ENCODE measurements at places on chromosomes 1 and 21.

DNA sequence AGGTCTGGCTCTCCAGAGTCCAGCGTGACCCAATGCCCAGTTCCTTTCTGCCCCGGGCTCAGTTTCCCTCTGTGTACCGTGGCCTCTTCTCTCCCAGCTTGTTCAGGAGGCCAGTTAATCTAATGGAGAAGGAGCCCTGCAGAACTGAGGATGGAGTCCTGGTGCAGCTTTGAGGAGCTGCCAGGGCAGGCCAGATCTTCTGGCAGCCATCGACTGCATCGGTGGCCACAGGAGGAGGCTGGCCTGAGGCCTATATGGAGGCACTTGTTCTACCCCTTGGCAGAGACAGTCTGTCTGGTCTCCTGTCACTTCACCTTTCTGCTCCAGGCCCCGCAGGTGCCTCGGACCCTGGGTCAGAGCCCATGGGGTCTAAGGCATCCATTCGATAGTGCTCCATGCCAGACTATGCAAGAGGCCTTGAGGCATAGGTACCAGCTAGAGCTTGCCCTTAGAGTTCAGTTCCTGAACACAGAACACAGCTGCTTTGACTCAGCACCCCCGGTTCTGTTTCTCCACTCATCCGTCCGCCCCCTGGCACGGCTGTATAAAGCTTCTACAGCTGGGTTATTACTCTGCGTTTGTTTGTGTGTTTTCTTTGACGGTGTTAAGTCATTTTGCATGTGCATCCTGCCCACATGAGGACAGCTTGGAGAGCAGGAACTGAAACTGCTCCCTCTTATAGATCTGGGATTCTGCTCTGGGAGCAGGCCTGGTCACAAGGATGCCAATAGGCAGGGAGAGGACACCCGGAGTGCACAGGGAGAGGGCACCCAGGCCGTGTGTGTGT, 18.5 kb upstream of the LRRN2 start:
- DNase-seq = no peak

- no peak for DNase-seq
These were observed 917 bp downstream of the STX12 start for GRCh38 chr1:27773826-27774445.

DNA sequence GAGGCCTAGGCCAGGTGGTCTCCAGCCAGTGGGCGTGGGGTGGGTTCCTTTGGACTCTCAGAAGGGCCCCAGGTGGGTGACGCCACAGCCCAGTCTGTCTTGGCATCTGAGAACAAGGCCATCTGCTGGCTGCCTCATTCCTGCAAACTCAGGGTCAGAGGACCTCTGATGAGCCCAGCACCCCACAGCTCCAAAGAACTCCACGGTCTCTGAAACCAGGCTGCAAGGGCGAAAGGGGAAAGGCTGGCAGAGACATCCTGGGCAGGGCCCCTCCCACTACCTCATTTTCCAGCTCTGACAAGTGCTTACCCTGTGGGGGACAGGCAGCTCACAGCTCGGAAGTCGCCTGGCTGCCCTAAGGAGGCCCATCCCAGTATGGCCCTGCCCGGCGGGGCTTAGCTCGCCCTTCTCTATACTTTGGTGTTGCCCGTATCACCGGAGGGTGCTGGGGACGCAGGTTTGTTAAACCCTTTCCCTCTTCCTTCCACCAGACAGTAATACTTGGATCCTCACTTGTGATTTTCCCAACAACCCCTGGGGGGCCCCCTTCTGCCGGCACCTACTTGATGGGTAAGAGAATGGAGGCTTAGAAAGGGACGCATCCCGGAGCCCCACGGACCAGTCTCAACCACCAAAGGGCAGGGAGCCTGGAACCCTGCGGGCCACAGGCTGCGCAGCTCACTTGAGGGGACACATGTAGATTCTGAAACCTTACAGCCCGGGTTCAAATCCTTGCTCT, 10.9 kb upstream of the EDN2 start:
- DNase-seq = peak; percentile 39

DNA sequence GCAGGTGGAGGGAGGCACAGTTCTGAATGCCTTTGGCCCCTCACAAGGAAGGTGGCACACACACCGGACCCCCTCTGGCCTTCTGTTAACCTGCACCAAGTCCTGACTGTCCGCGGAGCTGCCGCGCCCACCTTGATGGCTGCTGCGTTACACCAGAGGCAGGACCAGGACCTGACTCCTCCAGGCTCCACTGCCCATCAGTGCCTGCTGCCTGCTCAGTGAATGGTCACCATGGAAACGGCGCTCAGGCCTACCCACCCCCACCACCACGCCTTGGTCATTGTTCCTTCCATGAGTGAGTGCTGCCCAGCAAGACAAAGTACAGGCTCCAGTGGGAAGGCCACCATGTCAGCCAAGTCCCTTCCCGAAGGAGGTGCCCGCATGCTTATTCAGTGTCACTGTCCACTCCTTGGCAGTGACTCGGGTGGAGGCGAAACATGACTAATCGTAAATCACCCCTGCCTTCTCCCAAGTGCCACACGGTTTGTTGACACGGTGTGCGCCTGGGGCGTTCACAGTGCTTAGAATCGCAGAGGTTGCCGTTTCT, 57.3 kb downstream of the SLC37A1 start:
- DNase-seq = no peak

GRCh38 chr1:44442791-44443190, 37.7 kb downstream of the RNF220 start:
- no peak for DNase-seq

DNA sequence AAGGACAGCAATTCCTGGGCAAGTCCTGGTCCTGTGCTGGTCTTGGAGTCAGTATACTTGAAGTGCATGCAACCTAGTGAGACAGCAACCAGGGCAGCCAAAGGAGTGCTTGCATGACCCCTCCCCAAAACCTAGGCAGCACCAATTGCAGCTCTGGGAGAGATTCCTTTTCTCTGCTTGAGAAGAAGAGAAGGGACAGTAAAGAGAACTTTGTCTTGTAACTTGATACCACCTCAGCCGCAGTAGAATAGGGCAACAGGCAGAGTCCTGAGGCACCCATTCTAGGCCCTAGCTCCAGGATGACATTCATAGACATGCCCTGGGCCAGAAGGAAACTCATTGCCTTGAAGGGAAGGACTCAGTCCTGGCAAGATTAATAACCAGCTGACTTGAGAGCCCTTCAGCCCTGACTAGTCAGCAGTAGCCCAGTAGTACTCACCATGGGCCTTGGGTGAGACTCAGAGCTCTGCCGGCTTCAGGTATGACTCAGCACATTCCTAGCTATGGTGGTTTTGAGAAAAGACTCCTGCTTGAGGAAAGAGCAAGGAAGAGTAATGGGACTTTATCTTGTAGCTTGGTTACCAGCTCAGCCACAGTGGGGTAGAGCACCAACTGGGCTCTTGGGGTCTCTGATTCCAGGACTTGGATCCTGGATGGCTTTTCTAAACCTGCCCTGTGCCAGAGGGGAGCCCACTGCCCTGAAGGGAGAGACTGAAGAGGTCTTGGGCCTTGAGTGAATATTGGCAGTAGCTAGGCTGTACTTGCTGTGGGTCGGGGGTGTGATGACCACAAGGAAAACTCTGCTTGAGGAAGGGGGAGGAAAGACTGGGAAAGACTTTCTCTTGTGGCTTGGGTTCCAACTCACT, 51.7 kb upstream of the ACADM start:
- no peak for DNase-seq

GRCh38 chr1:65109487-65109886, 38.5 kb upstream of the AK4 start:
- no peak for DNase-seq

GRCh38 chr1:79290927-79291474, 284.5 kb upstream of the ADGRL4 start:
- no peak for DNase-seq

DNA sequence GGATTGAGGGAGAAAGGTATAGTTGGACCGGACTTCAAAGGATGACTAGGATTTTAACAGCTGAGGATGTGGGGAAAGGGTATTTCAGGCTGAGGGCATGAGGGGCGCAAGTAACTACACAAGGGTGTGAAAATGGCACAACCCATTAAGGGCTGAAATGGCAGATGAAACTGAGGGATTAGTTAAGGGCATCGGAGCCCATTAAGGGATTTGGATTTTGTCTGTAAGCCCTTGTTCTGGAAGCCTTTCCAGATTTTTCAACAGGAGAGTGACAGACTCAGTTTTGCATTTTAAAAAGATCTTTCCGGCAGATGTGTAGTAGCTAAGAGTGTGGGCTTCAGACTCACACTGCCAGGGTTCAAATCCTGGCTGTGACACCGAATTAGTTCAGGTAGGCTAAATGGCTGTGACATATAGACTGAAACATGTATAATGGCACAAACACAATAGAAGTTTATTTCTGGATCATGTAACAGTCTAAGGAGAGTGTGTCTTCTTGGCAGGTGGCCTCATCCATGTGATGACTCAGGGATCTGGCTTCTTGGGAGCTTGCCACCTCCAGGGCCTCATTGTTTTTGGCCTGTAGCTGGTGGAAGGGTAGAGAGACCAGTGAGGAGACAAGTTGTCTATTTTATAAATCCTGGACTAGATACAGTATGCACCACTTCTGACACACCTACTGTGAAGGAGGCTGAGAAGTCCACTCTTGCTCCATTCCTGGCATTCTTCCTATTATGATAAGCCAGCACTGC, 49.6 kb downstream of the UBE2T start:
- DNase-seq = no peak

DNA sequence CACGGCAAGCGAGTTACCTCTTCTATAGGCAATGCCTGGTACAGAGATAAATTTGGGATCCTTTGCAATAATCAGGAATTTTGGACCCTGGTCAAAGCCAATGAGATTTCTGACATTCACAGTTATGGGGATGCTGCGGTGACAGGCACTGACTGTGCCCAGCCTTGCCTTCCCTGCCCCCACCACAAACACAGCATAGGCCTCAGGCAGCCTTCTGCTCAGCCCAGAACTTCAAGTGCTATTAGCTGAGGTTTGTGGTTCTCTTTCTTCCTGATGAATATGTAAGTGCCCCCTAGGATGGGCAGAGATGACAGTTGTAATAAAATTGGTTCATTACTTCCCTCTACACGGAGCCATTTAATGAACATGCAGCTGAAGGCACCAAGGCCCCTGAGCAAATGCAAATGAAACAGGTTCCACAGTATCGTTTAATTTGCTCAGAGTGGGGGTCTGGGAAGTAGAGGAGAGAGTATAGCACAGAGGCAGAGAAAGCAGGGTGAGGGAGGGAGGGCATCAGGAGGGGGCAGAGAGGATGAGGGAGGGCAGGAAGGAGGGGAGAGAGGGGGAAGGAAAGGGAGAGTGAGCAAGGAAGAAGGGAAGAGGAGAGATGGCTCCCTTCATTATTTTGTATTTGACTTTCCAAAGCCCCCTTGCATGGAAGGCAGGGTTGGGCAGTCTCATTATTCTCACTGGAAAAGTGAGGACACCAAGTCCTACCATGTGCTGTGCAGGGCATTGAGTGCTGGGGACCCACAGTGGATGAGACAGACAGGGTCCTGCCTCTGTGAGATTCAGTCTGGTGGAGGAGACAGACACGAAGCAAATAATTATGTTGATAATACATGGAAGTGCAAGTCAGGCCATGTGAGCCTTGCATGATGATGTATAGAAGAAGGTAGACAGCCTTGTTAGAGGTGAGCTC, 513.0 kb downstream of the PTPRU start:
- DNase-seq = no peak

- DNase-seq = no peak
These were observed 298.3 kb downstream of the GPATCH2 start for GRCh38 chr1:217332431-217333065.

- no peak for DNase-seq
These were observed 93.9 kb upstream of the CD34 start for GRCh38 chr1:208004851-208005250.

DNA sequence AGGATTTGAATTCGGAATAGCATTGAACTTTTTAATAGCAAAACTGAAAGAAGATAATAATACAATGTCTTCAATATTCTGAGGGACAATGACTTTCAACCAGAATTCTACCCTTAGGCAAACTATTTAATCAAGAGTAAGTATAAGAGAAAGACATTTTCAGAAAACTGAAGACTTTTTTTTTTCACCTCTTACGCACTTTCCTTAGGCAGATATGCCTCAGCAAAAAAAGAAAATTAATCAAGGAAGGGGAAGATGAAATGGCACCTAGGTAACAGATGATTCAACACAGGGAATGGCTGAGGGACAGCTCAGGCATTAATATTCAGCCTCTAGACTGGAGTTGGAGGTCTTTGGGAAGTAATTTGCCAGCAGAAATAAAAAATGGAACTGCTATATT, 184.9 kb downstream of the URB2 start:
- DNase-seq = no peak

DNA sequence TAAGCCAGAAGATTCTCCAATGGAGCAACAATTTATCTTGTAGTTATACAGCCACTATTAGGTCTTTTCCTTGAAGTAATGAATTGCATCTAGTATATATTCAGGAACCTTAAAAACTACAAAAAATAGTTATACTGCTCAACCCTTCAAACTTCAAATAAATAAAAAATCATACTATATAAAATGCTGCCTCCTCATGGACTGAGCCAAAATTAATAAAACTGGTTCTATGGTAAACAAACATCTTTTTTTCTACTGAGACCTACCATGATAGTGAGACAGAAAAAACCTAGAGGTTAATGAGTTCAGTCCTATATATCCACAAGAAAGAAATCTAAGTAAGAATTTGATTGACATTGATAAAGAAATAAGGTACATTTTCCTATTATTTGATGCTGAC, 67.7 kb downstream of the GPATCH2 start:
- DNase-seq = no peak

DNA sequence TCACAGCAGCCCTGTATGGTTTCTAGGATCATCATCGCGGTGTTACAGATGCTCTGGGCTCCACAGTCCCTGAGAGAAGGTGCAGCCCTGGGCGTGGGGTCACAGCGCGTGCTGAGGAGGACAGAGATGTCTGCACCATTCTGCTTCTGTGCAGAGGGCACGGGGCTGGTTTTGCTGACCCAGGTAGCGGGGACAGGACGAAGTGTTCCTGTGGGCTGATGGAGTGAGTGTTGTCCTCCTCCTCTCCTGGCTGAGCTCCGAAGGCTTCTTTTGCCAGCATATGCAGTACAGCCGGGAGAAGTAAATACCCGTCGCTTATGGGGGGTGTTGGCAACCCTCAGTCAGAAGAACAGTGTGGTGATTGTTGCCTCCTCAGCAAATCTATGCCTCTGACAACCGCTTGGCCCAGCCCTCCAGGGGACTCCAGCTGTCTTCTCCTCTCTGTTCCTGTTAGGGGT, 101.5 kb downstream of the DDX20 start:
- no peak for DNase-seq

- no peak for DNase-seq
These were observed 201.3 kb upstream of the HMCN1 start for GRCh38 chr1:185532856-185533255.

- DNase-seq = no peak
These were observed 5.8 kb upstream of the CCDC27 start for GRCh38 chr1:3746389-3746829.

GRCh38 chr1:60759291-60759690, 323.1 kb upstream of the NFIA start:
- DNase-seq = no peak

GRCh38 chr1:55300975-55301374, 85.8 kb upstream of the USP24 start:
- no peak for DNase-seq

DNA sequence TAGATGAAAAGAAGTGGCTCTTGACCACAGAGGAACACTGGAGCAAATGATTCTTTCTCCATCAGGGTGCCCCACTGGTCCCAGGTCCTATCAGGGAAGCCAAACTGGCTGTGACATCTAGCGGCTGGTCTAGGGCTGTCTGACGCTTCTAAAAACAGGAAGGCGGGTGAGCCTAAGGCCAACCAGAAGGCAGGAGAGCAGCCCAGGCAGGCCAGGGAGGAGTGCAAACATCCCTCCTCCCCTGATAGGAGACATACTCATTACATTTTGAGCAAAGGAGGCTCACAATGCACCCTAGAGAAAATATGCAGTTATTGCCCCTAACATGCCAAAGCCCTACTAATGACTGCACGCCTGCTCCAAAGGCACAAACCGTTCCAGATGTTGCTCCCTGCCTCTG, 10.4 kb upstream of the FOXE3 start:
- no peak for DNase-seq
